ENCODE measurements at places on chromosomes 12 and 14.

- DNase-seq: no peak
These were observed 39.1 kb downstream of the DDHD1 start for GRCh38 chr14:53113989-53114388.

DNA sequence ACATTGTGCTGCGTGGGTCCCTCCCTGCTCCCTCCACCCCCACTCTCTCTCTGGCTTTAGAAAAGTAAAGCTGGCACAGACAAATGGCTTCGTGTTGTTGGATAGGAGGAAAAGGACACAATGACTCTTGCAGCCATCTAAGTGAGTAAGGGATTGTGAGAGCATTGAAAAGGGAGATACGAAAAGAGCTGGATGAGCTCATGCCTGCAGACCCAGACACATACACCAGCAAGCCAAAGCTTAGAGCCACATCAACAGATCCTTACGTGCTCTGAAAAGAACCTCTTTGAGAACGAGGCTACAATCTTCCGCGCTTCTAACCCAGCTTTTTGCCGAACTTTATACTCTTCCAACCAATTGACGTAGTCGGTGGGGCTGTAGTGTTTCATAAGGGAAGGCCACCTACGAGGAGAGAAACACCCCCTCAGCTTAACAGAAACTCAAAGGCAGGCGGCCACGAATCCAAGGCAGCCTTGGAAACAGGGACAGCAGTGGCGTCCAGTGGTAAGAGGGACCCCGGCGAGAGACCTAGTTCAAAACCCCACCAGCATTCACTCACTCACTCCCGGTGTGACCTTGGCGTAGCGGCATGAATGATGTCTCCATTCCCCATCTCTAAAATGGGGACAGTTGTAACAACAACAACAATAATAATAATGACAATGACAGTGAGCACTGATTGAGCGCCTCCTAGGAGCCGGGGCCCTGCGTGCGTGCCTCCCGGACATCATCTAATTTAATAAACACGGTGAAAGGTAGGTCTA is 1.1 kb downstream of the FBXO21 start:
- no peak for DNase-seq

DNA sequence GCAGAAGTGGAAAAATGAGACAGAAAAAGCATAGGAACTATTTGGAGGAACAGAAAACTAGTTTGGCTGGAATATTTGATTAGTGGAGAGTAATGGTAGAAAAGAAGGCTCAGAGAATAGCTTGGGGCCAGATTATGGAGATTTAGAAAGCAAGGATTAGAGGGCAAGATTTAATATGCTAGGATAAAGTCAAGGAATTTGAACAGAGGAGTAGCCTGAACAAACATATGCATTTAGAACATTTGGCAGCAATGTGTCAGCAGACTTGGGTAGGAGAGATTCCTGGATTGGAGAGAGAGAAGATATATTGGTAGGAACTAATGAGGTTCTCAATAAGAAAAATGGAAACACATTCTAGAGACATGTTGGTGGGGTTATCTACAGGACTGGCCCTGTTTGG is 229.2 kb upstream of the PKP2 start:
- no peak for DNase-seq

DNA sequence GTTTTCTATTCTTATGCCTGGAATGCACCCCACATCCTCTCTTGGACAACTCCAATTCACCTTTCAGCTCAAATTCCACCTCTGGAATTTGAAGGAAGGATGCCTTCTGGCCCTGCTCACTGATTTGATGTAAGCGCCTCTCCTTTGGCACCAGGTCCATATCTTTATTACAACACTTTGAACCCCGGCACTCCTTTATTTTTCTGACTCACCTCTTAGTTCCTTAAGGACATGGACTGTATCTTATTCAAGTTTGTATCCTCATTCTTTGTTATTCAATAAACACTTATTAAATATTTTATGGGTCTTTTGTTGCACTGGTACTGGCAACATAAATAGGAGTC is 3.1 kb downstream of the GALC start:
- DNase-seq: no peak

- DNase-seq: no peak
These were observed 81.6 kb downstream of the RGS6 start for GRCh38 chr14:72013721-72014345.

DNA sequence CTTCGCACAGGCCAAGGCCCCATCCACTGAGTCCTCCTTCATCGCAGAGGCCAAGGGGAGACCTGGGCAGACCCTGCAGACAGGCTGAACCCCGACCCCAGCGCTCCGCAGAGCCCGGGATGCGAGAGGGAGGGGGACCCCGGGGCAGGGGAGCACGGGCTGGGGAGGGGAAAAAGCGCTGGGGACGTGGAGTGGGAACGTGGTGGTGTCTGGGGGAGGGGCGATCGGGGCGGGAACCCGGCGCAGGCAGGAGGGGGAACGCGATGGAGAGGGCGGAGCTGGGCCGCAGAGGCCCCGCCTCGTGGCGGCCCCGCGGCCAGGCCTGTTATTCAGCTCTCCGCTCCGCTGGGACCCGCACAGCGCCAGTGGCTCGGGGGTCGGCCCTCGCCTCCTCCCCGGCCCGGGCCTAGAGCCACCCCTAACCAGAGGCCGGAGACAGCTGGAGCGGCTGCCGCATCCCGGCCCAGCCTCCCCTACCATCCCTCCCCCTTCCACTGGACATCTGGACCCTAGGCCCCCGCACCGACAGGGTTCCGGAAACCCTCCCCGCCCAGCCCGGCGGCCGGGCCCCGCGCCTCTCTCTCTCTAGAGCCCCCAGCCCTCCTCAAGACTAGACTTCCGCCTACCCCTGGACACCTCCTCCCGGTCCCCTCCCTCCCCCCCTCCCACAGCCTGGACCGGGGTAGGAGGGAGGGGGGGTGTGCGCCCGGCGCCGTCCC is at the start of gene ARHGEF25:
ARHGEF25 (plus strand) TSS at position 328 of the 719 bp plus-strand sequence. CDS start 460 bp downstream, outside the sequence.
- no peak for DNase-seq

DNA sequence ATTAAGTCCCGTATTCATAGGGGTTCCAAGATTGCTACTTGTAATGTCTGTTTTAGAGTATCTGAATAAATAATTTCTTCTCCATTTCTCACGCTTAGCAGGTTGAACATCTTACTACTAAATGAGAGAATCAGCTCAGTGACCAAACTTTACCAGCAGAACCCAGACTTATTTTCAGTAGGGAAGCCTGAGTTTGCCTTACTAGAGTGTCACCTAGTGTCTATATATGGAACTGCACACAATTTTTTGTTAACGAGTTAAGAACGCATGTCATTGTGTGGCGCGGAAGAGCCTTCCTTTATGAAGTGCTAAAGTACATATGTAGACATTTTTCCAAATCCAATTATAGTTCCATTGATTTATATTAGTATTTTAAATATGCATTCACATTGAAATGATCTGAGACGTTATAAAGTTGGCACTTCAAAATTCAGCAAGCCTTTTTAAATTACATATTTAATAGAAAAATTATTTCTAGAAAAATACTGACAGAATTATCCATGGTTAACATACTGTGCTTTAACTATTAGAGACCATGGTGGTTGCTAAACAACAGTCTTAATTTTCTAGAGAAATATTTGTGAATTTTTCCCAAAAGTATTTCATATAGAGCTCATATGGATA is 88.3 kb downstream of the RPS29 start:
- DNase-seq: peak; percentile 51

GRCh38 chr12:118368821-118369220 is 3.9 kb downstream of the TAOK3 start:
- DNase-seq: no peak
